IPS DF 6.9 (cell line): ENCODE measurements at places on chromosomes 1 and 21.
A peak's percentile ranks its signal among the peaks of the same experiment; 100 is the strongest.

GRCh38 chr1:219144658-219145315 is 28.9 kb upstream of the LYPLAL1 start:
- no peak overlapping the region for H3K4me3 ChIP-seq
- no peak overlapping the region for H3K27ac ChIP-seq
- no peaks in the 10 kb centered on the region for H3K36me3 ChIP-seq
- H3K4me1 ChIP-seq, result peaks cover 2% of the 10 kb centered on the region; the same call in 1 of the 2 replicates

DNA sequence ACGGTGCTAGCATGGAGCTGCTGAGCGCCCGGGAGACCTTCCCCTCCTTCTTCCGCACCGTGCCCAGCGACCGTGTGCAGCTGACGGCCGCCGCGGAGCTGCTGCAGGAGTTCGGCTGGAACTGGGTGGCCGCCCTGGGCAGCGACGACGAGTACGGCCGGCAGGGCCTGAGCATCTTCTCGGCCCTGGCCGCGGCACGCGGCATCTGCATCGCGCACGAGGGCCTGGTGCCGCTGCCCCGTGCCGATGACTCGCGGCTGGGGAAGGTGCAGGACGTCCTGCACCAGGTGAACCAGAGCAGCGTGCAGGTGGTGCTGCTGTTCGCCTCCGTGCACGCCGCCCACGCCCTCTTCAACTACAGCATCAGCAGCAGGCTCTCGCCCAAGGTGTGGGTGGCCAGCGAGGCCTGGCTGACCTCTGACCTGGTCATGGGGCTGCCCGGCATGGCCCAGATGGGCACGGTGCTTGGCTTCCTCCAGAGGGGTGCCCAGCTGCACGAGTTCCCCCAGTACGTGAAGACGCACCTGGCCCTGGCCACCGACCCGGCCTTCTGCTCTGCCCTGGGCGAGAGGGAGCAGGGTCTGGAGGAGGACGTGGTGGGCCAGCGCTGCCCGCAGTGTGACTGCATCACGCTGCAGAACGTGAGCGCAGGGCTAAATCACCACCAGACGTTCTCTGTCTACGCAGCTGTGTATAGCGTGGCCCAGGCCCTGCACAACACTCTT is 1.1 kb downstream of the TAS1R3 start:
- no peak overlapping the region for H3K4me3 ChIP-seq
- H3K4me1 ChIP-seq, result peaks cover 2% of the 10 kb centered on the region; the same call in 1 of the 2 replicates
- H3K36me3 ChIP-seq, result peaks cover 9% of the 10 kb centered on the region; the same call in 1 of the 2 replicates
- no peak for DNase-seq
- H3K27me3 ChIP-seq, result no peaks in the 10 kb centered on the region

DNA sequence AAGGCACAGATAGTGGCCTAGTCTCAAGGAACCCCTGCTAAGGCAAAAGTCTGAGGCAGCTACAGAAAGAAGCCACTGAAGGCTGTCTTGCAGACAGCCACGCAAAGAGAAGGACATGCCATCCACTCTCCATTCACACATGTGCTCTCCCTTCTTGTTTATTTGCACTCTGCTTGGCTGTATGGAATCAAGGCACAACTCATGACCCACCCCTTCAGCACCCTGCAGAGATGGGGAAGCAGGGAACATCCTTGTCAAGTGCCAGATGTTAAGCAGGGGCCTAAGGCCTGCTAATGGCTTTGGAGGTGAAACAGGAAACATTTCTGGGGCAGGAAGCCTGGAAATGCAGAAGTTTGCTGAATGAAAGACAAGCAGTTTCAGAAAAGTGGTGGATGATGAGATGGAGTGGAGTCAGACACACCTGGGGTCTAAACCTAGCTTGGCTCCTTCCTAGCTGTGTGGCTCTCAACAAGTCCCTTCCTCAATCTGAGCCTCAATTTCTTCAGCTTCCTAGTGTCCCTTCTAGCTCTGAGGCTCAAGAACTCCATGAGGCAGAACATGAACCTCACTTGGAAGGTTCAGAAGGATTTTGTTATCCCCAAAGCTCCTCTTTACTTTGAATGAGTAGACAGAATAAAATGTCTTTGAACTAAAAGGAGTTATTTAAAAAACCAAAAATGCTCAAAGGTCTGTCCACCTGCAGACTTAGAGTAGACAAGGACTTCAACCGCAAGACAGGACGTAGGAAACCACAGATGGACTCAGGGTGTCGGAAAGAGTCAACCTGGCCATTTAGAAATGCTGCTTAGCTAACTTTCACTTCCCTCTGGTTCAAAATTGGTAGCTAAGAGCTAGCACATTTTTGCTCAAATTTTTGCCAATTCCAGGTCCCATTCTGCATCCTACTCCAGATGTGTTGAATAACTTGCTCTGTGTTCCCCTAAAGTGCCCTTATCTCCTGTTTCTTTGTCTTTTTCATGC is 283.1 kb downstream of the PLPP3 start:
- no peak overlapping the region for H3K4me3 ChIP-seq
- no peaks in the 10 kb centered on the region for H3K4me1 ChIP-seq
- no peak for DNase-seq
- H3K36me3 ChIP-seq, result no peaks in the 10 kb centered on the region

DNA sequence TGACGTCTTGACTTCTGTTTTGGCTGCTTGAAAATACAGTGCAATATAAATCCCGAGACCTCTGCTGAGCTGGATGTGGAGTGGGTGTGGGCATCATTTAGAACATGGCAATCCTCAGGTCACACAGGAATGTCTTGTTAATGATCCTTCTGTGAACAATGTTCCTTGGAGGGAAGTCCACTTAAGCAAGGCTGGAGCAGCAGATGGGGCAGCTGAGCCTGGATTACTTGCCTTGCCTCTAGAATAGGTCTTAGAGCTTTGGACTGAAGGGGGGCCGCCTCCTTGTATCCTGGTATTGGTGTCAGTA is 926 bp upstream of the SCMH1 start:
- H3K27ac ChIP-seq, result no peak overlapping the region
- no peak overlapping the region for H3K4me3 ChIP-seq
- no peak for DNase-seq
- H3K36me3 ChIP-seq, result no peaks in the 10 kb centered on the region; the same call in 1 of the 2 replicates
- H3K27me3 ChIP-seq, result no peaks in the 10 kb centered on the region

DNA sequence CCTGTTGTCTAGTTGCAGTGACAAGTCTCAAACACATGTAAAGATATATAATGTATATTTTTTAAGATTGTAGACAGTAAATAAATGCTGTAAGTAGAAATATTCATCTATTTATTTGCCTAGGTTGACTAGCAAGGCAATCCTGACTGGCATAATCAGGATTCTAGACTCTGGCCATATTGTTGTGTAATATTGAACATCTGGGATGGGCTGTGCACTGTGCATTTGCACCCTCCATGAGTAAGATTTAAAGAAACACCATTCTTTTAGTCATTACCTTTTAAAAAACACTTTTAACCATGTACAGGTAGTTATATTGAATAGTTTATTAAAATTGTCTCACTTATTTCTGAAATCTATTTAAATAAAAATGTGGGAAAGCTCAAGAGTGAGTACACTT is 32.4 kb downstream of the RASAL2 start:
- H3K36me3 ChIP-seq, result no peaks in the 10 kb centered on the region
- no peaks in the 10 kb centered on the region for H3K27me3 ChIP-seq
- H3K4me1 ChIP-seq, result no peaks in the 10 kb centered on the region; the same call in 1 of the 2 replicates

GRCh38 chr1:161127649-161128048 is 4.8 kb downstream of the DEDD start:
- no peak overlapping the region for H3K4me3 ChIP-seq
- no peak for DNase-seq
- H3K27ac ChIP-seq, result no peak overlapping the region
- no peaks in the 10 kb centered on the region for H3K4me1 ChIP-seq
- peaks cover 17% of the 10 kb centered on the region; the same call in 1 of the 2 replicates for H3K36me3 ChIP-seq

DNA sequence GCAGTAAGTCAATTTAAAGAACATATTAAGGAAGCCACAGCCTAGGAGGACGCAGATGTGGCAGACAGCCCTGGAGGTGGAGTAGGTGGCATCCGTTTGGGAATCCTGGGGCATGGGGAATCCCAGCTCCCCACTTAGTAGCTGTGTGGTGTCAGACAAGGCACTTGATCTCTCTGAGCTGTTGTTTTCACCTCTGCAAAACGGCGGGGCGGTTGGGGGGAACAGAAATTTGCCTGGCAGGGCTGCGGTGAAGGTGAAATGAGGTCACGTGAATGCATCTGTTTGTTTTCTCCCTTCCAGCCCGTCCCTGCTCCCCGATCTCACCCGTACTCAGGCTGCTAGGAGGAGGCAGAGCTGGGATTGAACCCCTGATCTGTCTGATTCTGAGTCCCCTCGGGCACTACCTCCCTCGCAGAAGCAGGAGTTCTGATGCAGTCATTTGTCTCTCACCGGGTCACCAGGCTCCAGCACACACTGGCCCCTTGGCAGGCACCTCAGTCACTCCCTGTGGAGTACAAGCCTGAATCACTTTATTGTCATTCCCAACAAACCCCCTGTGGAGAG is 2.2 kb upstream of the LAPTM5 start:
- H3K4me3 ChIP-seq, result no peak overlapping the region
- no peak for DNase-seq
- H3K36me3 ChIP-seq, result no peaks in the 10 kb centered on the region
- peaks cover 2% of the 10 kb centered on the region; the same call in 1 of the 2 replicates for H3K4me1 ChIP-seq
- no peak overlapping the region for H3K27ac ChIP-seq

DNA sequence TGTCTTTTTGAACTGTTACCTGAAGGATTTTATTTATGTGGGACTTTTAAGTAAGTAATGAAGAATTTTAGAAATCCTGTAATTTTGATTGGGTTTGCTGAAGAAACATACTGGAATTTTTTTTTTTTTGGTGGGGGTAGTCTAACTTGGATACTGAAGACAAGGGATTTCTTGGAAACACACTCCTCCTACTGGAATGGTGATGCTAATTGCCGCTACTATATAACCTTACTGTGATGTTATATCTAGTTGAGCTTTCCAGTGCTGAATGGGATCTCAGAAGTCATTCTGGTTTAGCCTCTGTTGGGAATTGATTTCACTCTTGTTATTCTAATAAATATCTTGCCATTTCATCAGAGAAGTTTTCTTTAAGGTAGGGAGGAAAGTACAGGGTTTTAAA is 8.4 kb downstream of the PPP2R5A start:
- no peaks in the 10 kb centered on the region for H3K27me3 ChIP-seq
- no peak overlapping the region for H3K4me3 ChIP-seq
- H3K36me3 ChIP-seq, result no peaks in the 10 kb centered on the region
- DNase-seq, result no peak

DNA sequence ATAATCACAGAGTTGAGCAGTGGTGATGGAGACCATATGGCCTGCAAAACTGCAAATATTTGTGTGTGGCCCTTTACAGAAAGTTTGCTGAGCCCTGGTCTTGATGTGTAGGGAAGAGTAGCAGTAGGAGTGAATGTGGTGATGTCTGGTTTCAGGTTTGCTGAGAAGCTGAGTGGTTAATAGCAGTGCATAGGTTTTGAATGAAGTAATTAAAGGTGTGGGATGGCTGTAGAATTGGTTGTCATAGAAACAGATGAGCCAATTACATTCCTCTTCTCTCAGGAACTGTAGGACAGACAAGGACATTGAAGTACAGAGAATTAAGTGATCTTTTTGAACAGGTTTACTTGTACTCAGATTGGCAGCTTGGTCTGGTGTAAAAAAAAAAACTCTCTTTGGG is 37.4 kb downstream of the PRDM2 start:
- no peak for DNase-seq
- no peaks in the 10 kb centered on the region for H3K4me1 ChIP-seq
- H3K4me3 ChIP-seq, result no peak overlapping the region
- H3K36me3 ChIP-seq, result no peaks in the 10 kb centered on the region

DNA sequence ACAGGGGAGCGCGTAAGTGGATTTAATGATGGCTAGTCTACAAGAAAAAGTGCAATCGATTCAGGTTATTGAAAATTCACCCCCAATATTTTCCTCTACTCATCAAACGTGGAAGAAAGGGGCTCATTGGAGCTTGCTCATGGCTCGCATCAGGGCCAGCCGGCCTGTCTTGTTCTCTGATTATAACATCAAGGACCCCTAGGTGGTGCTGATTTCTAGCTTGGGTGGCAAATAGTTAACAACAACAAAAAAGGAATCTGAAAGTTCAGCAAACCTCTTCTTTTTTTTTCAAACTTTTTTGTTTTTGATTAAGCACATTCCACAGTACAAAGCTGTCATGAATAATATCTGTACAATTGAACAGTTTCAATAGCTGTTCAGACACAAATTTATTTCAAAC is 35.8 kb upstream of the SOD1 start:
- no peak for DNase-seq
- H3K4me1 ChIP-seq, result no peaks in the 10 kb centered on the region
- no peaks in the 10 kb centered on the region for H3K36me3 ChIP-seq
- H3K4me3 ChIP-seq, result no peak overlapping the region

- no peak within 1 kb of the TSS for H3K27ac ChIP-seq
- DNase-seq, result no peak
- peak within 1 kb of the TSS; percentile 29; the same call in 1 of the 2 replicates for H3K4me3 ChIP-seq
- no peaks in the 10 kb centered on the region for H3K36me3 ChIP-seq
- no peaks in the 10 kb centered on the region; the same call in 1 of the 2 replicates for H3K4me1 ChIP-seq
Measured at GRCh38 chr21:29939924-29940275, at the start of gene GRIK1. GRIK1 (minus strand) TSS chr21:29939996.

DNA sequence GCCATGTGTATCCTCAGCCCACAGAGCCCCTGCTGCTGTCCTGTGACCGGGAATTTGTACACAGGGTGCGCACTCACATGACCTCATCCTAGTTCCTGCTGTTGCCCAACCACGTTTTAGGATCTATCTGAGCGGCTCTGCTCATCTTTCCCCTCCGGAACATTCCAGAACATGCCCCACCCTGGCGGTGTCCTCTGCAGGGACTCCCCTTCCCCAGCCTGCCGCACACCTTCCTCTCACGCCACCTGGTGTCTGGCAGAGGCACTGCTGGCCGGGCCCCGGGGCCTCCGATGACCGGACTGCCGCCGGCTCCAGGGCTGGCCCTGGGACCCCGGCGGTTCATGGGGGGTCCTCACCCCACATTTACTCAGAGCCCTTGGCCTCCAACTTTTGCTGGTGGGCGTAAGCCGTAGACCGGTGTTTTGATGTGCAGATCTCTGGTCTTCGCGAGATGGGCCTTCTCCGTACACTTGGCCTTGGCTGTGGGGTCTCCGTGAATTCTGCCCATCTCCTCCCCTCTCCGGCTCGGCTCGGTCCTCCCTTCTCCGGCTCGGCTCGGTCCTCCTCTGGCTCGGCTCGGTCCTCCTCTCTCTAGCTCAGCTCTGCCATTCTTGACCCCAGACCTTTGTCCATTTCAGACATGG is 29.5 kb downstream of the ARHGEF16 start:
- H3K4me1 ChIP-seq, result 0 out of 2 replicates have a peak, but pooled peaks cover 3% of the 10 kb centered on the region
- no peak for DNase-seq
- H3K4me3 ChIP-seq, result no peak overlapping the region
- H3K27ac ChIP-seq, result no peak overlapping the region
- no peaks in the 10 kb centered on the region for H3K36me3 ChIP-seq
